Stimulated activated CD4-positive, alpha-beta T cell treated with anti-CD3 and anti-CD28 coated beads, Interleukin-15, amount 100 ng/mL, for 1 hour (primary cell): ENCODE measurements at places on chromosomes 5 and 9.

DNA sequence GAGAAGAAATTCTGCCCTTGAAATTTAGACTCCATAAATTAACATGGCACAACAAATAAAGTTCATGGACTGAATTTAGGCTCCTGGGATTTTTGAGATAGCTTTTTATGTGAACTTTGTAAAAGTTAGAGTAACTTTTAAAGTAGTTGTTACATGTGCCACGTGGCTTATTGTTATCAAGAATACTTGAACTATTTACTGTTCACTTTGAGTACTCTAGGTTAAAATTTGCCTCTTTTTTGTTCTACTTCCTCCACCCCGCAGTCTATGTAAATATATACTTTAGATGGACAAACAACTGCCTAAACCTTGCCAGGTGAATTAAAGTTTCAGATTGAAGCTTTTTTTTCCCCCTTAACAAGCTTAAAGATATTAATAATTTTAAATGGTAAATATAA, 457.9 kb downstream of the RAB3C start:
- no peak for DNase-seq

DNA sequence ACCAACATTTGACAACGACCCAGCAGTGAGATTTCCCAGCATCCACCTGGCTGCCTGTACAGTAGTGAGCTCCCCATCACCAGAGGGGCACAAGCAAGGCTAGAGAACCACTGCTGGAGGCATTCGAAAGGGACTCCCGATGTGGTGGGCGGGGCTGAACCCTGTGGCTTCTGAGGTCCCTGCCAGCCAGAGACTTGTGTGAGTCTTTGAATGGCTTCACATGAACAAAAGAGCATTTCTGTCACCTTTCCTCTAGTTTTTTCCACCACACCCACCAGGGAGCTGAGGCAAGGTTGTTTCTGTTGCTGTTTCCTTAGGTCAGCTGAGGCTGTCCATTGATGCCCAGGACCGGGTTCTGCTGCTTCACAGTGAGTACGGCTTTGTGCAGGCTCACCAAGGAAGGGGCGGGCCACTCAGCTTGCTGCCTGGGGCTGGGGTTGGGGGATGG, 15.7 kb downstream of the RGS3 start:
- DNase-seq, result no peak

DNA sequence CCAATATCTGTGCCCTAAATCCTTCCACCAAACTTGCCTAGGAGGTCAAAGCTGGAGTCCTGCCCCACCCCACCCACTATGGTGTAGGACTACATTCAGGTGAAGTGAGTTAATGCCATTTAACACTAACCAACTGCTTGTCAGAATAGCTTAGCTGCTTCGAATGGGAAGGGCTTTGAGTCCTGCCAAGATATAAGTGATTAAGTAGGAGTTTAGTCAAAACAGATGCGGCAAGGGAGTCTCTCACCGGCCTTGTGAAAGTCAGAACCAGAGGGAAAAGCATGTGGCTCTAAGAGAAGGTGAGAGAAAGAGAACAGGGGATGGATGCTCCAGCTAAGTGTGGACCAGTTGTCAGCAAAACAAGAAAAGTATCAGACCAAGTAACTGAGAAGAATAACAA, 132.6 kb downstream of the SPOCK1 start:
- no peak for DNase-seq

- no peak for DNase-seq
Observed at GRCh38 chr5:147223948-147224791, 10.7 kb upstream of the STK32A start.

- DNase-seq, result no peak
Observed at GRCh38 chr5:868428-869135, 17.8 kb upstream of the ZDHHC11 start.

DNA sequence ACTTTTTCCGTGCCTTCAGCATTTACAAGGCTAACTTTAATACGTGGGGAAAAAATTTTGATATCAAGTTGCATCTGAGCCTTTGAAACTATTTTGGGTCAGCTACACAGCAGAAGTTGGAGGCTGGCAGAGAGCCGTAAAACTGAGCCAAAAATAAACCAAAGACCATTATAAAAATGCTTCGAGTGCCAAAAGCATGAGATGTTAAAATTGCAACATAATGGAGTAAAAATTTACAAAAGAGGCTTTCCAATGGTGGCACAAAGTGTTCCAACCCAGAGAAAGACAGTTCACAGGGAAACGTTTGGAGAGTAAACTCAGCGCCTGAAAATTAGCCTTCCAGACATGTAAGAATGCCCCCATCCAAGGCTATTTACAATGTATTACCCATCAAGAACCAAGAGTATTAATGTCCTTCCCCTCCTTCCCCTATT, 190.3 kb downstream of the TLE1 start:
- DNase-seq, result no peak

GRCh38 chr5:163772644-163773043, 267.2 kb downstream of the MAT2B start:
- no peak for DNase-seq

- DNase-seq, result no peak
Observed at GRCh38 chr5:143729334-143729946, 82.5 kb upstream of the HMHB1 start.

GRCh38 chr9:73714294-73714693, 562.6 kb downstream of the ANXA1 start:
- no peak for DNase-seq

- no peak for DNase-seq
Observed at GRCh38 chr9:29875547-29875946, 2302.3 kb upstream of the C9orf72 start.

DNA sequence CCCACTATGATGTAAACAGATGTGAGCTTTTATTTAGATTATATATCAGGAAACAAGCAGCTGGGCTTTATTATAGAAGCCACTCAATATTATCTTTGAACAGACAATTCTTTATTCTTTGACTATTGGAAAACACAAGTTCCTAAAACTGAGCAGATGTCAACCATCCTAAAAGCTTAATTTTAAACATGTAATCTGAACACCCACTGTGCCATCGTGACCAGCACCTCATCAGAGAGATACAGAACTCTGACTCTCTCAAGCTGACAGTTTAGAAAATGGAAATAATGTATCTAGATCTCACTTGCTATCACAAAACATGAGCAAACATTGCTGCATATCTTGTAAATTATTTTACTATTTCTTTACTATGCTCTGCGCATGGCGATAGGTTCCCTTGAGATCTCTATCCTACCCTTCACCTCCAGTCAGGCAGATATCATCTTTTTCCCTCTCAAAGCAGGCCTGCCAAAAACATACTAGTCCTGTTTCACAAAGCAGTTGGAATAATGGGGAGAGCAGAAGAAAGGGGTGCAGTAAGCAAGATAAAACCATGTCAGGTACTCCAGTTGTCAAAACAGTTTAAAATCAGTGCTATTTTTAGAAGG, 151.0 kb downstream of the KIAA0825 start:
- DNase-seq, result no peak

DNA sequence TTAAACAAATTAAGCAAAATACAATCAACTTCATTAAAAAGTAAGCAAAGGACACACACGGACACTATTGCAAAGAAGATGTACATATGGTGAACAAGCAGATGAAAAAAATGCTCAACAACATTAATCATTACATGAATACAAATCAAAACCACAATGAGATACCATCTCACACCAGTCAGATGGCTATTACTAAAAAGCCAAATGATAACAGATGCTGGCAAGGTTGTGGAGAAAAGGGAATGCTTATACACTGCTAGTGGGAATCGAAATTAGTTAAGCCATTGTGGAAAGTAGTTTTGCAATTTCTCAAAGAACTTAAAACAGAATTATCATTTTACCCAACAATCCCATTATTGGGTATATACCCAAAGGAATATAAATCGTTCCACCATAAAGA, 636.2 kb upstream of the ST8SIA4 start:
- no peak for DNase-seq

DNA sequence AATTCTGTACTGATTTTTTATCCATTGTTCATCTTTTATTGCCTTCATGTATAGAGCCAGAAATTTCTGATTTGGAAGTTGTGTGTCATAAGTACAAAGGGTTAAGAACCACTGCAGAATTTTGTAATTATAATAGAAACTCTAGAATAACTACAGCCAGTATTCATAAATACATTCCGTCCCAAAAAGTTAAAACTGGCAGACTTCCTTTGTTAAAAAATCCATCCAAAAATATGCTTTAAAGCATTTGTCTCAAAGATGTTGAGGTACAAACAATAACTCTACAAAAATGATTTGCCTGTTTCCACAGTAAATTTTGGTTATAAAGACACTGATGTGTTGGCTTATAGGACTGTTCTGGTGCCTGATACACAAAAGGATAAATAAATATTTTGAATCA, 436.6 kb downstream of the DTWD2 start:
- DNase-seq, result no peak

DNA sequence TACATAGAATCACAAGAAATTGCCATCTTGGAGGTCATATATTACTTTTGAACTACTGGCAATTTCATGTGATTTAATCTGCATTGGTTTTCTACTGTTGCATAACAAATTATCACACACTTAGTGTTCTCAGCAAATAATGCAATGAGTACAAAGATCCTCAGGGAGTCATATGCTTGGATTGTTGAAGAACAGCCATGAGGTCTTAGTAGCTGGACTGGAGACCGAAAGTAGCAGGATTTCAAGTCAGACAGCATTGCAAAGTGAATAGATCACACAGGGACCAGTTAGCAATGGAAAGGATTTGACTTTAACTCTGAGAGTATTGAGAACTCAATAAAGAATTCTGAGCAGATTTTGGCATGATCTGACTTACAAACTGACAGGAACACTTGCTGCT, 32.2 kb upstream of the FRMD3 start:
- no peak for DNase-seq

GRCh38 chr5:113742176-113742575, 228.7 kb downstream of the YTHDC2 start:
- no peak for DNase-seq

GRCh38 chr9:113734826-113735225, 141.3 kb upstream of the ZNF618 start:
- no peak for DNase-seq

- no peak for DNase-seq
Observed at GRCh38 chr9:133230093-133230492, 21.0 kb upstream of the OBP2B start.

- DNase-seq, result no peak
Observed at GRCh38 chr9:122445155-122445749, 32.5 kb downstream of the OR1J1 start.

DNA sequence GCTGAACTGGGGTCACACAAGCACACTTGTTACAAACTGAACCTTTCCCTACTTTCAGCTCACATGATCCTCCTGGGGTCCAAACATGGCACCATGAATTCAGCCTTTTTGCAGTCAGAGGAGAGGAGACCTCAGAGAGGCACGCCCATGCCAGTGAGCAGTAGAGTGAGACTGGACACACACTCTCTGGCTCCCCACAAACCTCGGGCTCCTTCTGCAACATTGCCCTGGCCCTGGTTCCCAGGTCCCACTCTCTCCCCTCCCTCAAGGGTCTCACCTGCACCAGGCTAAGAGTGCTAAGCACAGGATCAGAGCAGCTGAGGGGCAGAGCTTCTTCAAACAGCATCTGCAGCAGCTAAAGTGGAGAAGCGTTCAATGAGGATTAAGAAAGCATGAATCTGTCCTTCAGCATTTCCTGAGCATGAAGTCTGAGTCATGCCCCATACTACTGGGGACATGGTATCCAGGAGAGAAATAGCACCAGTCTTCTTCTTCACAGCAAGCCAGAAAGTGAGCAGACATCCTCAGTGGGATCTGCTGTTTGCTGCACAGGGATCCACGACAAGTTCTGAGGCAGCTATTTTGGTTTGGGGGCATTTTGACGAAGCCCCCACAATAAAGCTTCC, 27.2 kb downstream of the SLC35A4 start:
- no peak for DNase-seq

- DNase-seq, result no peak
Observed at GRCh38 chr9:406886-407654, 192.4 kb downstream of the DOCK8 start.

GRCh38 chr9:132049323-132049882, 30.3 kb downstream of the MED27 start:
- no peak for DNase-seq

DNA sequence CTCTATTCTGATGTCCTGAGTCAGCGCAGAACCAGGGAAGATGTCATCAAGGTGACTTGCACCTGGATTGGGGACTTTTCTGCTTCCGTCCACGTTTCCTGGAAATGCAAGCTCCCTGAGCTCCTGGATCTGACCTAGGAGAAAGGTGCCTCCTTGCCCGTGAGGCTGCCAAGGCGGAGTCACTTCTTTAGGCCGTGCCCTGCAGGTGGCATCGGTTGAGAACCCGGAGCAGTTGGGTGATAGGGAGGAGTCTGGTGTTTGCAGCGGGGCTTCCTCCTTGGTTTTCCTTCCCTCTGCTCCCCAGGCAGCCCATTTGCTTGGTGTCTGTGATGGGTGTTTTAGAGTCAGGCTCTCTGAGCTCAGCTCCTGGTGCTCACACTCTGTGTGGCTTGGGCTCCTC, 15.2 kb downstream of the NANS start:
- no peak for DNase-seq

- DNase-seq, result no peak
Observed at GRCh38 chr5:14356305-14356704, 213.2 kb downstream of the TRIO start.

- no peak for DNase-seq
Observed at GRCh38 chr5:91024727-91025126, 358.4 kb downstream of the ARRDC3 start.

DNA sequence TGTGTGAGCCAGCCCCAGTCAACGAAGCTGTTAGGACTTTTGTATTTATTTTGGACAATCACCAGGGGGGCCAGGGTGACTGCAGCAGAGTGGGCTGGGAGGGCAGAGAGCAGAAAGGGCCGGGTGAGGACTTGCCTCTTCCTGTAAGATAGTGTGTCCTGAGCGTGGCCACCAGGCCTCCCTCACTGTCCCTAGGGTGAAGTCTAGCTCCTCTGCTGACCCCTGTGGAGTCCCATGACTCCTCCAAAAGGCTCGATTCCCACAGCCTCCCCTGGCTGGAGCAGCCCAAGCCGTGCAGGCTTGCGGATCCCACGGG, 147.8 kb downstream of the RXRA start:
- DNase-seq, result no peak

- DNase-seq, result no peak
Observed at GRCh38 chr9:125649315-125649714, 57.7 kb downstream of the MAPKAP1 start.

GRCh38 chr5:50653946-50654345, 12.5 kb upstream of the PARP8 start:
- DNase-seq, result no peak

GRCh38 chr5:139494832-139495231, 12.3 kb upstream of the STING1 start:
- no peak for DNase-seq

DNA sequence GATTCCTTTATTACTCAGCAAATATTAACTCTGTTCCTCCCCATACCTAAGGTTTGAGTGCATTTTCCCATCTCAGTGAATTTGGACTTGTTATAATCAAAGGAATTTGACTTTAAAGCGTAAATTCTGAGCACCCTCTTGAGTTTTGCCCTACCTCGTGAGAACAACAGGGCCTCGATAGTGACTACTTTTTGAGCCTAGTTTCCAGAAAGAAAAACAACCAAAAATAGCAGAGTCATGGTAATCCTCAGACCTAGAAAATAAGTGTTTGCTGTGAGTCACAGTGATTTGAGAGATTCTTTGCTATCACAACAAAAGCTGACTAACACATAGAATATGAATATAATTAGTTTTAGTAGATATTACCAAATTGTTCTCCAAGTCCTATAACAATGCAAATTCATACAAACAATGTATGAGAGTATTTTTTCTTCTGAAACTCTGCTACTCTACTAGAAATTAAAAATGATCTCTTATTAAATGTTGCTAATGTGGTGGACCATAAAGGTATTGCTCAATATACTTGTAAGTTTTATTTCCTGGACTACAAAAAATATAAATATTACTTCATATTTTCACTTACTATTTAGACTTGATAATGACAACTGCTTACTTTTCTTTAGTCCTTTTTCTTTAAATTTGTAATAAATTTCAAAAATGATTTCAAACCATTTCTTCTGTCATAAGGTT, 759.7 kb downstream of the BRINP1 start:
- no peak for DNase-seq
